ENCODE measurements at places on chromosomes 5 and 9.

- no peak for DNase-seq
Measured at GRCh38 chr9:69346596-69347390, 21.8 kb downstream of the ENTREP1 start.

- no peak for DNase-seq
Measured at GRCh38 chr9:109590966-109591365, 92.9 kb upstream of the PTPN3 start.

- DNase-seq, result no peak
Measured at GRCh38 chr9:7816021-7816420, 16.4 kb upstream of the DMAC1 start.

GRCh38 chr9:129677456-129677855, 12.0 kb downstream of the PRRX2 start:
- DNase-seq, result no peak

GRCh38 chr5:72267685-72268084, 52.4 kb downstream of the MRPS27 start:
- no peak for DNase-seq

DNA sequence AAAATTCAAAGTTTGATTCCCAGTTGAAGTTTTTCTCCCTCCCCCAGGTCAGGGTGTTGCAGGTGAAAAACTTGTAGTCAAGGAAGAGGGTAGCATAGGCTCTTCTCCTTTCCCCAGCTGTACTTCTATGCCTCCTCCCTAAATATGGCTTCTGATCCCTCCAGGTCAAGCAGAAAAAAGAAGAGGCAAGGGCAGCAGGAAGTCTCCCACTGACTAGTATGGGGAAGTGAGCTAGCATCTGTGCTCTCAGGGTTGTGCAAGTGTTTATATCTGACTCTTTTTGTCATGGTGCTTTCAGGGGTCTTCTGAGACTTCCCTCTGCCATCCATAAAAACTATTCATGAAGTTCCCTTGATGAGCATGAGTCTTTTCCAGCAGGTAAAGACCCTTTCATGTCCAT, 76.0 kb downstream of the ATPSCKMT start:
- DNase-seq, result no peak

- no peak for DNase-seq
Measured at GRCh38 chr9:109418827-109419226, 79.3 kb downstream of the PTPN3 start.

GRCh38 chr5:44640945-44641456, 167.7 kb upstream of the MRPS30 start:
- no peak for DNase-seq

DNA sequence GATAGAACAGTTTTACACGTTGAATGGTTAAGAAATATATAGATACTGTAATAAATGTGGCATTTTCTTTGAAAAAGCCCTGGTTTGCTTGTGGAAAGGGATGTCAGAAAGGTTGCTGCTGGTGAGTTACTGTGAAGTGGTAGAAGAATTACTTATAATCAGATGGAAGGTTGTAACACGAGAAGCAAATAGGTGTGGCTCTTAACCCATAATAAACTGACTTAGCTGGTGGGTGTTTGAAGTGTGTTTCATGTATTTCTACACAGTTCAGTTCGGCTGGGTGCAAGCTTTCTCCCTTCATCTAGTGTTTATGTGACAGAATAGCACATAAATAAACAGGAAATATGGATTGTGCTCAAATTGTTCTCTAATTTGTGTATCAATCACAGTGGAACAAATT, 5.5 kb downstream of the CNOT6 start:
- no peak for DNase-seq

GRCh38 chr5:129204525-129204924, 110.0 kb downstream of the ISOC1 start:
- DNase-seq, result no peak

GRCh38 chr5:8383616-8384015, 514.7 kb downstream of the MTRR start:
- DNase-seq, result no peak

DNA sequence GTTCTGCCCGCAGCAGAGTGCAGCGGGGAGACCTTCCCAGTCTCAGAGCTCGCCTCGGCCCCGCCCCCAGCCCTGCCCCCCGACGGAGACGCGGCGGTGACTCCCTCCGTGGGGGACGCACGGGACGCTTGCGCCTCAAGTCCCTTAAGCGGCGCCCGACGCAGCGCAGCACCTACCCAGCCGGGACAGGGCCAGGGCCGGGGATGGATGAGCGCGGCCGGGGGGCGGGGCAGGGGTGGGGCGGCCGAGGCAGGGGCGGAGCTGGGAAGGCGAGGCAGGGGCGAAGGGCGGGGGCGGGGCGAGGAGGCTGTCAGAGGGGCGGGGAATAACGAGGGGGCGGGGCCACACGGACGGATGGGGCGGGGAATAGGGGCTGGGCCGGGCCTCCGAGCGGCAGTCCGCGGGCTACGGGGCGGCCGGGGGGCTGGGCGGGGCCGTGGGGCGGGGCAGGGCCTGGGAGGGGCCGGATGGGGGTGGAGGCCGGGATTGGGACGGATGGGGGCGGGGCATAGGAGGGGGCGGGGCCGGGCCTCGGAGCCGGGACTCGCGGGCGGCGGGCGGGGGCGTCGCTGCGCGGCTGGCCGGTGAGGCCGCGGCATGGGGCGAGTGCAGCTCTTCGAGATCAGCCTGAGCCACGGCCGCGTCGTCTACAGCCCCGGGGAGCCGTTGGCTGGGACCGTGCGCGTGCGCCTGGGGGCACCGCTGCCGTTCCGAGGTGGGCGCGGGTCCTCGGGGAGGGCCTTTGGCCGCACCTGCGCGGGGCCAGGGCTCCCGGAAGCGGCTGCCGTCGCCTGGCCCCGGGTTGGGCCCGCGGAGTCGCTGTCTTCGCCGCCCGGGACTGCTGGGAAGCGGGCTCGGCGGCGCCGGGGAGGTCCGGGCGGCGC, at the start of gene ARRDC1:
Gene ARRDC1, plus strand, starts transcription at position 566 of the 884 bp plus-strand sequence. Its CDS starts 32 bp downstream, at position 598.
- DNase-seq, result peak; percentile 72

DNA sequence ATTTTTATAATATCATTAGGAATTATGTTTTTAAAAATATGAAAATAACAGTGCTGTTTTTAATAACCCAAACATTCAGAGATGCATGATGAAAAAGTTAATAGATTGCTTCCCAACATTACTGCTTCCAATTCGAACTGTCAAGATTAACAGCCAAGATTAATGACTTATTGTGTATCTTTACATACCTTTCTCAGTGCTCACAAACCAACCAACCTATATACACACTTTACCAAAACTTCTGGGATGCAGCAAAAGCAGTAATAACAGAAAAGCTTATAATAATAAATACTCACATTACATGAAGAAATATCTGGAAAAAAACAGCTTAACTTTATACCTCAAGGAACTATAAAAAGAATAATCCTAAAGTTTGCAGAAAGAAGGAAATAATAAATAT, 82.1 kb downstream of the TMEM232 start:
- no peak for DNase-seq

- no peak for DNase-seq
Measured at GRCh38 chr5:111762895-111763294, 5.9 kb upstream of the NREP start.

- DNase-seq, result no peak
Measured at GRCh38 chr9:35042081-35042604, 30.3 kb downstream of the VCP start.

DNA sequence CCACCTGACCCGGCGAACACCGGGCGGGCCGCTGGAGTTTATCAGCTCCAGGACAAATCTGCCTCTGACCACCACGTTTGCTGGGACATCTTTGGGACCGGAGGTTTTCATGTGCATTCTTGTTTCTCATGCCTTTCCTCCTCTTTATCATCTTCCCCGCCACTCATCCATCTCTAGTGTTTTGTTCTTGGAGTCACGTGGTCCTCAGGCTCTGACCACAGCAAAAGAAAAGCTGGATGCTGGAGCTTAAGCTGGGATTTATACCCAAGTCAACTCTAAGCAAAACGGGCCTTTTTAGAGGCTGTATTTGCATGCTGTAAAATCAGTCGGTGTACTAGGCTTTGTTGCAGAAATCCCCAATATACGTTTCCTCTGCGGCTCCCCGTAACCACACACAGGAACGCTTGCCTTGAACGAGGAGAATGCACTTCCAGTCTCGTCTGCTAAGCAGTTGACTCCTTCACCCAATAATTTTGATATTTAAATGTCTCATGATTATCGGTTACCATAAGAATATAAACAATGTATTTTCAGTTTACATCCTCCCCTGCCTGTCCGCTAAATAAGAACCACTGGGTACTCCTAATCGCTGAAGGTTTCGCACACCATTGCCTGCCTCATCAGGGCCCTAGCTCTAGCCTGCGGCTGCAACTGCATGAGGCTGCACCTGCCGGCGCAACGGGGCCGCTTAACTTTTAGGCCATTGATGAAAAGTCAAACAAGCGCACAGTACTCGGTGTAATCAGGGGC, 560 bp upstream of the NDUFS6 start:
- DNase-seq, result no peak

- DNase-seq, result peak; percentile 95
Measured at GRCh38 chr5:126884269-126884819, 107.4 kb downstream of the LMNB1 start.

GRCh38 chr5:41763574-41763973, 106.7 kb downstream of the OXCT1 start:
- DNase-seq, result no peak

DNA sequence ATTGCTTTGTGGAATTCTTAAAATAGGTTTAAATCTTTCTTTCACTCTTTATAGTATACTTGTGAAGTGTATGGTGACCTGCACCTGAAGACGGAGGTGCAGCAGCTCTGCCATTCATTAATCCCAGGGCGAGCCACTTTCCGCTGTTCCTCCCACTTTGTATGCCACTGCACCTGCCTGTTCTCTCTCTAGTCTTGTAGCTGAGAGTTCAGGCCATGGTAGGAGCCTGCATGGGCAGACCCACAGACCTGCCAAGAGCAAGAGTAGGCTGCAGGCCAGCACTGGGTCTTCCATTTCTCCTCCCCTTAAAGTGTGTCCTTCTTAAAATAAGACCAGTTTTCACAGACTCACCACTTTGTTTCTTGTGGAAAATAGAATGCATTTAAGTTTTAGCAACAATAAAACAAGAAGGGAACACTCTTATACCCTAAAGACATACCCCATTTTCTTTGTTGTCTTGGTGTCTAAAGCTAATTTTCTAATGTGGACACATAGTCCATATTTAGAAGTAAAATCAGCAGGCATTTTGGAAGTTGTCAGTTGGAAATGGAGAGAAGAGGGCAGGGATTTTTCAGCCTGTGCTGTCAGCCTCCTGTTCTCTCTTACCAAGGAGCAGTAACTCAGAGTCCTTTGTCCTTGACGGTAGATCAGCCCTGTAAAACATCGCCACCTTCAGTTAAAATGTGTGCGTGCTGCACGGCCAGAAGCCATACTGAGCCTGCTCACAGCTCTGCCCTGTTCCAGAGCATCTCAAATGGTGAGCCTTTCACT, 103.2 kb downstream of the SNCAIP start:
- peak; percentile 71 for DNase-seq

- DNase-seq, result no peak
Measured at GRCh38 chr5:40660751-40661150, 19.0 kb upstream of the PTGER4 start.

DNA sequence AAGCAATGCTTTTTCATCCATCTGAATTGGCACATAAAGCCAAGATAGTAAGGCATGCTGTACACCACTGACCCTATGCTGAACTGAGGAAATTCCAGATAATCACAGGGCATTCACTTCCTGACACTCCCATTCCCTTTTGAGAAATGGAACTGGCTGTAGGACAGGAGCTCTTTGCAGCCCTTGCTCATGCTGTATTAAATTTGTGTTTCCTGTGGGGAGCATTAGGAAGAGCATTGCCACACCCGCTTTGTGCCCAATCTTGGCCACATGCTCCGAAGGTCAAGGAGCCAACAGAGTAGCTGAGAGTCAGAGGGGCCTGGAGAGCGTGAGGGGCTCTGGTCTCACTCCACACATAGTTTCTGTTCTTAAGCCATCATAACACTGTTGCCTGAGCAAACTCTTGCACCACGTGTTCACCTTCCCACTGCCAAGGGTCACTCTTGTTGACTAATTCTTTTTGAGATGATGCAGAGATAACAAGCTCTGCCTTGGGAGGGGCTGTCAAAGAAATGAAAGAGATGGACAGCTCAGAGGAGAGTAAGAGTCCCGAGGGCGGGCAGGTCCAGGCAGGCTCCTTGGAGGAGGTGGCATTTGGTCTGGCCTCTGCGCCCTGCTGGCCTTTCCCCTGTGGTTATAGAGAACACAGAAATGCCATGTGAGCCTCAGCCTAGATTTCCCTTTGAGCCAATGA, 31.7 kb upstream of the ARAP3 start:
- DNase-seq, result no peak

GRCh38 chr5:142835540-142835939, 65.4 kb downstream of the ARHGAP26 start:
- no peak for DNase-seq

DNA sequence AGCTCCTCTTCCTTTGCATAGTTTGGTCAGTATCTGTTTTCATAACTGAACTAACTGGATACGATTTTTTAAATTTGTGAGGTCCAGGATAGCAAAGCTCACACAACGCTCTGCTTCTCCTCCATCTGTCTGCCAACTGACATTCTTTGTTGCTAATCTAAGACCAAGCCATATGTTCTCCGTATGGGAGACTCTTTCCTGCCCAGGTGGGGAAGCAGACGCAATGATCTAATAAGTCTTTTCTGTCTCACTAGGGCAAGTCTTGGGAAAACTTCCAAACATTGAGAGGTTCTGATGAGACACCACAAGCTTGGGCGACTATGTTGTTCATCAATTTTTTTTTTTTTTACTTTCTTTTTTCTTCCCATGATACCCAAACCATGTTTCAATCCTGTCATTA, 558.5 kb downstream of the EFNA5 start:
- no peak for DNase-seq

GRCh38 chr5:109224276-109224882, 185.4 kb downstream of the PJA2 start:
- no peak for DNase-seq

DNA sequence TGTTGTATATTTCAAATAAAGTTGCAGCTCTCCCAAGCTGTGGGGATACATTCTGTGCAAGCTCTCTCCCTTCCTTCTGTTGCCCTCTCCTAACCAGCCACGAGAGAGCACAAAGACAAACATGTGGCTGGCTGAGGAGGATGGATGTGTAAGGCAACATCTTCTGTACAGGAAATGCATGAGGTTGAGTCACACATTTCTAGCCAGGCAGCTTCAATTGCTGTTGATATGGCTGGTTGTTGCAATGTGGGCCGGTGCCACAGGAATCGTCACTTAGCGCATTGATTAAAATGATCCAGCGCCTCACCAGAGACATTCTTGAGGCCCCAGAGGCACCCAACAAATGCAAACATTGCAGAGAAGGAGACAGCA, 207.1 kb downstream of the ICE1 start:
- no peak for DNase-seq

DNA sequence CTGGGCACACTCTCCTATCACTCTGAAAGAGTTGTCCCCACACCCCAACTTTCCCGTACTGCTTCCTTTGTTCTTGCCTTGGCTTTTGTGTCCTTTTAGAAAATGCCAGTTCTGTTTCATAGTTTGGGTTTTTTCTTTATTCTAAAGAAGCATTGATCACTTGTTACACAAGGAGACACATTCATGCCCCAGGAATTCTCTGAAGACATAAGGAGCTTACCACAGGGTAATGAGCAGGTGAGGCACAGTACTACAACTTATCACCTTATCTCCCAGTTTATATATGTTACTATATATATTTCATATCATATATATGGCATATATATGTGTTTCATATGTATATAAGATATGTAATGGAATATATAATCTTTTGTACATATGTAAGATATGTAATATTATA, 6.5 kb upstream of the SSBP2 start:
- no peak for DNase-seq

GRCh38 chr5:142664636-142665035, 21.3 kb downstream of the FGF1 start:
- no peak for DNase-seq

GRCh38 chr9:124183772-124184171, 74.0 kb upstream of the NEK6 start:
- DNase-seq, result no peak
